ENCODE measurements at places on chromosomes 16 and 17. TPM values are rescaled to one million over a fixed set of nuclear protein-coding genes. Genes with fewer than 3 reads are reported as not detected.

DNA sequence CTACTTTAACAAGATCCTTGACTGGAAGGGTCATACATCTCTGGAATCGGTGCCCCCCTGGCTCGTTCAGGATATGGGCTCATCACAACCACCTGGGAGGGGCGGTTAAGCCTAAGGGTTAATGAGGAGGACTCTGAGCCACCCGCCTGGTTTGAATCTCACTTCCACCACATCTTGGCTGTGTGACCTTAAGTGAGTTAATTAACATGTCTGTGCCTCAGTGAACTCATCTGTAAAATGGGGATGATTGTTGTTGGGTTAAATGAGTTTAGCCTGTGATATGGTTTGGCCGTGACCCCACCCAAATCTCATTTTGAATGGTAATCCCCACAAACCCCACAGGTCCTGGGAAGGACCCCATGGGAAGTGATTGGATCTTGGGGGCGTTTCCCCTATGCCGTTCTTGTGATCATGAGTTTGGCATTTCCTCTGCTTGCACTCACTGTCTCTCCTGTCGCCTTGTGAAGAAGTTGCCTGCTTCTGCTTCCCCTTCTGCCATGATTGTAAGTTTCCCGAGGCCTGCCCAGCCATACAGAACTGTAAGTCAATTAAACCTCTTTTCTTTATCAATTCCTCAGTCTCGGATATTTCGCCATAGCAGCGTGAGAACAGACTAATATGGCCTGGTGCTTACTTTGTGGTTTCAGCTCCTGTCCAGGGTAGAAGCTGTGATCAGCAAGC, 214.0 kb upstream of the CIBAR2 start:
- DNase-seq, result no peak
- no peak overlapping the region for H3K27ac ChIP-seq
- no peaks in the 10 kb centered on the region for H3K36me3 ChIP-seq
- no peak overlapping the region for H3K4me3 ChIP-seq
- peaks cover 11% of the 10 kb centered on the region for H3K27me3 ChIP-seq
- no peaks in the 10 kb centered on the region for H3K4me1 ChIP-seq

DNA sequence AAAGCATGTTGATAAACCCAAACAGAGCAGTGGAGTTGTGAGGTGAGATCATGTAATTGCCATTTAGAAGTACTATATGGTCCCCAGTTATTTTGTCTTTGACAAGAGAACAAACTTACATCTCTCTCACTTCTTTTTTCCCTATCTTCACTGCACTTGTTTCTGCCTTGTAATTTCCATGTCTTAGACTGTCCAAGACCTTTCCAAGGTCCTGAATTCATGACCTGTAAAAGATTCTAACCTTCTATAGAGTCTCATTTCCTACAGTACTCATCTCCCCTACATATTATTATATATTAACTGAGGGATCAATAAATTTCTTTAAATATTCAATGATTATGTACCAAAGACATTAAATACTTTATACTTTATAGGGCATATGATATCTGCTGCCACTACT, 295.3 kb upstream of the KIF2B start:
- H3K4me3 ChIP-seq, result no peak overlapping the region
- H3K4me1 ChIP-seq, result no peaks in the 10 kb centered on the region
- DNase-seq, result no peak
- H3K36me3 ChIP-seq, result no peaks in the 10 kb centered on the region

DNA sequence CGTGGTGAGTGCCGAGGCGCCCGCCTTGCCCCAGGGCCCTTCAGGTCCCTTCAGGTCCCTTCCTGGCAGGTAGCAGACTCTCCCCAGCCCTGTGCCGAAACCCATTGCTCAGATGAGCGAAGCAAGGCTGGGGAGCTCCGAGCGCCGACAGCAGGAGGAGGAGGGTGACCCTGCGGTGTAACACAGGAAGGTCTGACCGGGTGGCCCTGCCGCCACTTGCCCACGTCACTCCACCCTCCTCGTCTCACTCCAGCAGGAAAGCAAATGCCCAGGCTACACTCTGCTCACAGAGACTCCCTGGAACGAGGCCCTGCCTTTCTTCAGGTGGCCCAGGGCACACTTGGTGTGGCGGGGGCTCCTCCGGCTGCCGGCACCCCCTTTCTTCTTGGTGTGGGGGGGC, 57.2 kb downstream of the ACTG1 start:
- H3K27ac ChIP-seq, result no peak overlapping the region
- no peaks in the 10 kb centered on the region for H3K36me3 ChIP-seq
- no peak for DNase-seq
- peaks cover 6% of the 10 kb centered on the region for H3K4me1 ChIP-seq
- H3K4me3 ChIP-seq, result no peak overlapping the region

DNA sequence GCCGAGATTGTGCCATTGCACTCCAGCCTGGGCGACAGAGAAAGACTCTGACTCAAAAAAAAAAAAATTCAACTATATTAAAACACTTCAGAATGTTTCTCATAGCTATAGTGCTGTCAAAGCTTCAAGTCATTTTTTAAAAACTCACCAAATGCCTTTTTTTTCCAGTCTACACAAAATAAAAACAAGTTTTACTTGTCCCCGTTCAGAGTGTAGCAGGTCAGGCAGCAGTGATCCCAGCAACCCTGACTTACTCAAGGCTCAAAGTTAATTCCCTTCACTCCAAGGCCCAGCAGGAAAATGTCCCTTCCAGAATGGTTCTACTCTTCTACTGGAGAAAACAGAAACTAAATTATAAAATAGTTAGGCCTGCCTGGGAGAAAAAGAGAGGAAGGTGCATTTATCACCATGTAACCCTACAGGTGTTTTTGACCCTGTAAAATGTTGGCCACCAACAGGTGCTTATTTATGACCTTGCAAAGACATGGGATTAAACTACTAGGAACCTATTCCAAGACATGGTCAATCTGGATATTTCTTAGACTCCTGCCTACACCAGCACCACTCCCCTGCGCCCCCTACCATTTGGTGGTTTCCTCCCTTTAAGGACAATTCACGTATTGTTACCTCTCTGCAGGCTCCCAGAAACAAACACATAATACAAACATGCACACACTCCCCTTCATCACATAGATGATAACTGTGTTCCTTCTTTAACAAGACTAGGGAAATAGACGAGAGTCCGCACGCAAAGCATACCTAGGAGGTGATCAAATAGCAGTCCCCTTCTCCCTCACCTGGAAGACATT, 5.4 kb downstream of the AMFR start:
- peak overlapping the region; percentile 60 for H3K27ac ChIP-seq
- H3K4me3 ChIP-seq, result peak overlapping the region; percentile 43
- H3K27me3 ChIP-seq, result no peaks in the 10 kb centered on the region
- DNase-seq, result no peak
- peaks cover 12% of the 10 kb centered on the region for H3K4me1 ChIP-seq

- no peak overlapping the region for H3K27ac ChIP-seq
- H3K36me3 ChIP-seq, result no peaks in the 10 kb centered on the region
- no peak overlapping the region for H3K4me3 ChIP-seq
- no peaks in the 10 kb centered on the region for H3K27me3 ChIP-seq
- DNase-seq, result no peak
- H3K4me1 ChIP-seq, result peaks cover 19% of the 10 kb centered on the region
Observed at GRCh38 chr17:47731396-47731795, 1.6 kb upstream of the TBX21 start.

- H3K36me3 ChIP-seq, result no peaks in the 10 kb centered on the region
- H3K4me3 ChIP-seq, result no peak overlapping the region
- DNase-seq, result no peak
Observed at GRCh38 chr16:87033021-87033471, 284.1 kb downstream of the C16orf95 start.

GRCh38 chr16:3112058-3112880, at the start of gene ZNF205:
Gene ZNF205, plus strand, starts transcription at chr16:3112586. Its CDS starts 845 bp downstream, at chr16:3113431.
- H3K27ac ChIP-seq, result no peak within 1 kb of the TSS
- no peak for DNase-seq
- H3K4me3 ChIP-seq, result peak within 1 kb of the TSS; percentile 55
- H3K27me3 ChIP-seq, result no peaks in the 10 kb centered on the region
- H3K36me3 ChIP-seq, result no peaks in the 10 kb centered on the region

DNA sequence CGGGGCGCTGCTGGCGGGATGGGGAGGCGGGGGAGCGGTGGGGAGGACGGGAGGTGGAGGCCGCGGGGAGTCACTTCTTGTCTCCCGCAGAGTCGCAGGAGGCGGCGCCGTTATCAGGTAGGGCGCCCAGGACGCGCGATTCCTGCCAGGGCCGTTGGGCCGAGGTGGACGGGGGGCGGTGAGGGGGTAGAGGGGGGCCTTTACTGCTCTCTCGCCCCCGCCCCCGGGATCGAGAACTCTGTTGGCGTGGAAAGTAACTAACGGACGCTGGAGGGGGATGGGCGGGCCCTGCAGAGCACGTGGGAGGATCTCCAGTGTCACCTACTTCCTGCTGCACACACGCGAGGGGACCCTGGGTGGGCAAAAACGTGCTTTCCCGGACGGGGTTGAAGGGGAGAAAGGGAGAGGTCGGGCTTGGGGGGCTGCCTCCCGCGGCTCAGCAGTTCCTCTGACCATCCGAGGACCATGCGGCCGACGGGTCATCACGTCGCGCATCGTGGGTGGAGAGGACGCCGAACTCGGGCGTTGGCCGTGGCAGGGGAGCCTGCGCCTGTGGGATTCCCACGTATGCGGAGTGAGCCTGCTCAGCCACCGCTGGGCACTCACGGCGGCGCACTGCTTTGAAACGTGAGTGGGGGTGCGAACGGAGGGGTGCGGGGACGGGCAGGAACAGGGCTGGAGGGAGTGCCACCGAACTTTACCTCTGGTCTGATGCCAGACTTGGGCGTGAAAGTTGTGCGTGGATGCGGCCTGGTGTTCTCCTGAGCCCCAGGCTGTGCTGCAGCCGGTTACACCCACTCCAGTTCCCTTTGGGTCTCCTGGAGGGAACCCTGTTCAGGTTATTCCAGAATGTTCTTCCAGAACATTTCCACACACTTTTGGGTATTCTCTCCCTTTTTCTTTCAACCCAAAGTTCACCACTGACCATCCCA, 569 bp downstream of the PRSS21 start:
- no peak for DNase-seq
- H3K4me1 ChIP-seq, result no peaks in the 10 kb centered on the region
- H3K27me3 ChIP-seq, result no peaks in the 10 kb centered on the region
- peak overlapping the region; percentile 58 for H3K4me3 ChIP-seq
- H3K27ac ChIP-seq, result peak overlapping the region; percentile 58
- H3K36me3 ChIP-seq, result no peaks in the 10 kb centered on the region

- peaks cover 3% of the 10 kb centered on the region for H3K4me1 ChIP-seq
- H3K4me3 ChIP-seq, result no peak overlapping the region
- DNase-seq, result no peak
- no peaks in the 10 kb centered on the region for H3K27me3 ChIP-seq
- H3K27ac ChIP-seq, result no peak overlapping the region
- H3K36me3 ChIP-seq, result peaks cover 5% of the 10 kb centered on the region
Observed at GRCh38 chr17:8142887-8143580, 9.2 kb downstream of the PER1 start.

GRCh38 chr16:73714976-73715375, 581.6 kb upstream of the PSMD7 start:
- H3K4me3 ChIP-seq, result no peak overlapping the region
- H3K27me3 ChIP-seq, result no peaks in the 10 kb centered on the region
- DNase-seq, result no peak
- no peaks in the 10 kb centered on the region for H3K4me1 ChIP-seq
- no peaks in the 10 kb centered on the region for H3K36me3 ChIP-seq
- H3K27ac ChIP-seq, result no peak overlapping the region

- DNase-seq, result no peak
- no peaks in the 10 kb centered on the region for H3K36me3 ChIP-seq
- no peaks in the 10 kb centered on the region for H3K4me1 ChIP-seq
- H3K27me3 ChIP-seq, result no peaks in the 10 kb centered on the region
- H3K27ac ChIP-seq, result no peak overlapping the region
- H3K4me3 ChIP-seq, result no peak overlapping the region
Observed at GRCh38 chr17:63113167-63113566, 147.1 kb downstream of the TANC2 start.

DNA sequence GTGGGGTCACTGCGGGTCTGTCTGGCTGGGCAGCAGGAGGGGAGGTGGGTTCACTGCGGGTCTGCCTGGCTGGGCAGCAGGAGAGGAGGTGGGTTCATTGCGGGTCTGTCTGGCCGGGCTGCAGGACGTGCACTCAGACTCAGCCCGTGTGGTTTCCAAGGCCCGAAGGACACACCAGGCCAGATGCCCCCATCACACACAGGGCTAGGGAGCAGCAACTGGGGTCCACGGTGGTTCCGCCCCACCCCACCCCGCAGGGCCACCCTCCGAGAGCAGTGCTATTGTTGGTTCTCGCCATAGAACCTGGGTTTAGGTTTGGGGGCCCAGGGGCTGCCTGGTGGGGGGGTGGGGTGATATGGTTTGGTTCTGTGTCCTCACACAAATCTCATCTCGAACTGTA, 5.8 kb upstream of the CIAO3 start:
- no peaks in the 10 kb centered on the region for H3K36me3 ChIP-seq
- DNase-seq, result no peak
- H3K27me3 ChIP-seq, result no peaks in the 10 kb centered on the region
- H3K4me1 ChIP-seq, result no peaks in the 10 kb centered on the region
- H3K4me3 ChIP-seq, result no peak overlapping the region

- no peaks in the 10 kb centered on the region for H3K27me3 ChIP-seq
- H3K27ac ChIP-seq, result no peak overlapping the region
- no peak for DNase-seq
- no peaks in the 10 kb centered on the region for H3K4me1 ChIP-seq
- no peak overlapping the region for H3K4me3 ChIP-seq
- no peaks in the 10 kb centered on the region for H3K36me3 ChIP-seq
Observed at GRCh38 chr16:1283996-1284616, 25.3 kb upstream of the UBE2I start.

- H3K4me1 ChIP-seq, result no peaks in the 10 kb centered on the region
- no peak overlapping the region for H3K27ac ChIP-seq
Observed at GRCh38 chr17:67636834-67637520, 80.8 kb upstream of the NOL11 start.

DNA sequence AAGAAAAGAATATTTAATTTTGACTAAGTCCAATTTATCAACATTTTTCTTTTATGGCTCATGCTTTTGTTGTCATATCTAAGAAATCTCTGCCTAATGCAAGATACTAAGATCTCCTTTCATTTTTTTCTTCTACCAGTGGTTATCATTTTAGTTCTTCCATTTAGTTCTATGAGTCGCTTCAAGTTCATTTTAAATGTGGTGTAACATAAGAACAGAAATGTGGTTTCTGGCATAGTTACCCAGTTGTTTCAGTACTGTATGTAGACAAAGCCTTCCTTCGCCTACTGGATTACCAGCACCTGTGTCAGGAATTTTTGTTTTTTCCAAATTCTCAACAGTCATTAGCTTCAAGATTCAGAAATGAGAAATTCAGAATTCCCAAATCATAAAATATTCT, 175.7 kb downstream of the PARN start:
- H3K27me3 ChIP-seq, result no peaks in the 10 kb centered on the region
- no peak overlapping the region for H3K27ac ChIP-seq
- H3K36me3 ChIP-seq, result no peaks in the 10 kb centered on the region
- no peak for DNase-seq
- H3K4me1 ChIP-seq, result no peaks in the 10 kb centered on the region
- H3K4me3 ChIP-seq, result no peak overlapping the region

Gene MMP25
- polyA plus RNA-seq, result 0.70 TPM

Gene GHDC
- polyA plus RNA-seq, result 13.5 TPM

Gene MYCBPAP
- 0.94 TPM for polyA plus RNA-seq

Gene VAT1L
- polyA plus RNA-seq, result not detected

Gene OR1D2
- not detected for polyA plus RNA-seq

Gene FOXJ1
- polyA plus RNA-seq, result not detected

Gene GSG1L2
- not detected for polyA plus RNA-seq

Gene ASIC2
- polyA plus RNA-seq, result not detected

Gene MRPS23
- 129 TPM for polyA plus RNA-seq

Gene SLC5A11
- not detected for polyA plus RNA-seq
